Mesothelial cell of epicardium (in vitro differentiated cells): ENCODE measurements at places on chromosomes 12 and 14.

- DNase-seq, result no peak
These were observed 2.3 kb downstream of the TMEM116 start for GRCh38 chr12:112010415-112011344.

DNA sequence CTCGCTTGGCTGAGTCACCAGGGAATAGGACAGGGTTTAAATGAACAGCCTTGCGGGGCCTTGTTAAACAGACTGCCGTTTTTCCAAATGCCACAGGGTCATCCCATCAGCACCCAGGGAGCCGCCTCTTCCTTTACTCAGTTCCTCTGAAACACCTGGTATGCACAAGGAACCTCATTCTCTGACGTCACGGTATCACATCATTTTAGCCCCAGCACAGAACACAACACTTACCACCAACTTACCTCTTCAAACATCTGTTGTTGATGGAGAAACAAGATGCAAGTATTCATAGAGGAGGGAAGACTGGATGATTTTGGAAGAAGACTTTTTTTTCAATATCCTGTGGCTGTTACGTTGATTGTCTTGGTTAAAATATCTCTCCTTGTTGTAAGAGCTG is 535.3 kb upstream of the TMEM132C start:
- DNase-seq, result no peak

DNA sequence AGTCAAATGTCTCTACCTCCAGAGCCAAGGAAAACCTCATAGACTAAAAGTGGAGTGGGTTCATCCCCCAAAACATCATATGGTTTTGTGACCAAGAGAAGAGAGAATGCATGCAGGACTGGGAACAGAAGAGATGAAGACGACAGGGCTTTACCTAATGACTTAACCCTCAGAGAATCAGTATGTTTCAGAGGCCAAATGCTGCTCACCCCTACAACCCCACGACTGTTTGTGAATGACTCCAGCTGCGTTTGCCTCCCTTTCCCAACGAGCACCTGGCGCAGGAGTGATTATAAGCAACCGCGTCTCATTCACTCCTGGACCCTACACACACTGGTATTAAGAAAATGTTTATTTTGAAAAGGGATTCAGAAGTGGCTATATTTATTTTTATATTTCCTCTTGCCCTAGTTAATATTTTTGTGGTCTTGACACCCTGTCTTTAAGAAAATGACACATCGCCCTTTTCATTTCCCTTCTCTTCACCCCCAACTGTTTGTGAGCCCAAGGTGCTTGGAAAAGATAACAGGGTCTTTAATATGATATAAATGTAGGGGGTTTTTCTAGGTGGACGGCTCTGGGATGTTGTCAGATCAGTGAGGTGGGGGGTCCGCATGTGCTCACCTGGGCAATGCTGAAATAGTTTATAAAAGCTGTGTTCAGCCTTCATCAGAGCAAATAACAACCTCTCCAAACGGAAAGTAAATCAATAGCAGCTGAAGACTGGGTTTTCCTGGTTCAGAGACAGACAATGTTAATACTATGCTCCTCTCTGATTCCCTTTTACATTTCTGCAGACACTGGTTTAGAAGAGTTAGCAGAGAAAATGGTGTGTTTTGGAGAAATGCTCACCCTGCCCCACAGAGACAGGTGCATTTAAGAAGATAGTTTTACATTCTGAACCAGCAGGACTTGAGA is 77.7 kb downstream of the SLC15A4 start:
- no peak for DNase-seq

- DNase-seq, result no peak
These were observed 82.8 kb upstream of the FBXO21 start for GRCh38 chr12:117273091-117273490.

DNA sequence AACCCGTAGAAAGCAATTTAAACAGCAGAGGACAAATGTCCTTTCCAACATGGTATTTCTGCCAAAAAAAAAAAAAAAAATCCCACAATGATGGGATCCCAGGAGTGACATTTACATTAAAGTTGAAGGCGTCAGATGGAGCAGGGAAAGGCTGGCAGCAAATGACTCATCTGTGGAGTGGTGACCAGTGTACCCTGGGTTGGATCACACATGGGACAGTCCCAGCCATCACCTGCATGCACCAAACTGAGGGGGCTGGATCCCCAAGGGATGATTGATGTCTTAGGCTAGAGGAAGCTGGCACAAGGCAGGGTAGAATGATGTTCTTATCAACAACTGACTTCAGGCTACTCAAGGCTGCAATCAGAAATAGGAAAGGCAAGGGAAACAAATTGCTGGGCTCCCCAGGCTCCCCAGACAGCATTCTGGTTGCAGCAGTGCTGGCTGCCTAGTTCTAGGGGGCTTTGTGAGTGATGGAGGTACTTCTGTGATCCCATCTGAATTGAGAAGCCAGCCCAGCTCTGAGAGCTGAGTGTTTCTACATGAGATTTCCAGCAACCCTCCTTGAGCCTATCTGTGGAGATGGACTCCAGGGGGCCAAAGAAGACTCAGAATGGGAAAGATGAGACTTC is 117.9 kb downstream of the DPF3 start:
- DNase-seq, result no peak

GRCh38 chr12:55666508-55666907 is 29.8 kb downstream of the OR10P1 start:
- DNase-seq, result no peak

DNA sequence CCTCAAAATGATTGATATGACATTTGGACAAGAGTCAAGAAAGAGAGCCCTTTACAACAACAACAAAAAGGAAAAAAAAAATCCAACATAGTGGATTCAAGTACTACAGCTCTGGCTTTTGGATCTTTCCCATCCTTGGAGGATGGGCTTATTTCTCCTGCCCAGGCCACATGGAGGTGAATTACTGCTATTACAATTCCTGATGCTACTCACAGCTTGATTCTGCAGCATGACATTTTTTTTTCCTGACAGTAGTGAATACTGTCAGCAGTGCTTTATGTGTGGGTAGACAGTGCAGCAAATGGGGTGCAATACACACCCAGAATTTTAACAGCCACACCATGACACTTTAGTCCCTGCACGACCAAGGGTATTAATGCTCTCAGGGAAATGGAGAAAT is 42.5 kb upstream of the HSP90B1 start:
- no peak for DNase-seq

- no peak for DNase-seq
These were observed 4.7 kb upstream of the EIF2S3B start for GRCh38 chr12:10501030-10501429.

- no peak for DNase-seq
These were observed 254.4 kb upstream of the CCDC196 start for GRCh38 chr14:66231820-66232219.

GRCh38 chr14:35222324-35222723 is 69.9 kb upstream of the PSMA6 start:
- DNase-seq, result no peak

GRCh38 chr12:1842183-1842904 is 22.0 kb downstream of the LRTM2 start:
- no peak for DNase-seq

DNA sequence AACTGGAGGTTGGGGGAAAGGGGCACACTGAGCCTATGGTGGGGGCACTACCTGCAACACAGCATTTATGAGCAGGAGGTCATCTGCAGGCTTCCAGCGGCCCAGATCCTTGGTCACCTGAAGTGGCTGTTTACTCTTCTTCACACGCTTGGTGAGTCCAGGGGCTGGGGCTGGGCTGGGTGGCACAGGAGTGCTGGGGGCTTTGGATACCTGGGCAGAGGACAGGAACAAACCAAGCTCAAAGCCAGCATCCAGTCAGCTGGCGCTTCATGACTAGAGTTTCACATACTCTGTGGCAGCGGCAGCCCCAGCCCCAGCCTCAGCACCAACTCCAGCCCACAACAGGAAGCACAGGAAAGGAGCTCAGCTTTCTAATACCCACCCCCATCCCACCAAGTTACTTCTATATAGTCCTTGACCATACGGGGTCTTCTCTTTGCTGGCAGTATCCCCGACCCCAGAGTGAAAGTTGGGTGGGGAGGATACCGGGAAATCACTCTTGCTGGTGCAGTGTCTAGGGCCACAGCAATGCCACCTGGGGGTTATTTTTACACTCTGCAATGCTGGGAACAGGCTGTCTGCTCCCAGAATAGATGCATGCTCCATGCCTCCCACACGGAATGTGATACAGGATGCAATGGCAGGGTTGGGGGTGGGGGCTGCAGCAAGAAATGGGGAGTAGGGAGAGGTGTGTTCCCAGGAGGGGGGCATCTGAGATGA is 3.1 kb downstream of the MCRS1 start:
- no peak for DNase-seq

DNA sequence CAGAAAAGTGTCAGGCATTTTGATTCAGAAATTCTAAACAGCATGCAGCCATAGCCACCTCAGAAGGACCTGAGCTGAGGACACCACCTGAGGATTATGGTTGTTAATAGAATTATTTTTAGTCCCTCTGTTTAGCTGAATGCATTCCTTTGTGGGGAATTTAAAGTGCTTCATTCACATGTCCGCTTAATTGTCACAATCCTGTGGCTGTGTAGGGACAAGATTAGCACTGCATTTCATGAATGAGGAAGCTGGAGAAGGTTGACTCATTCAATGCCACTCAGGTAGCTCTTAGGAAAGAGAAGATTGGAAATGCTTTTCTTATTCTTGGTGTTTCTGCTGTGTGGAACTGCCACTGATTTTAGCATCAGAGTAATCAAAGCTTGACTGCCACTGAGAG is 42.0 kb upstream of the KRR1 start:
- DNase-seq, result no peak

- no peak for DNase-seq
These were observed 199.6 kb upstream of the TMEM260 start for GRCh38 chr14:56379956-56380355.

DNA sequence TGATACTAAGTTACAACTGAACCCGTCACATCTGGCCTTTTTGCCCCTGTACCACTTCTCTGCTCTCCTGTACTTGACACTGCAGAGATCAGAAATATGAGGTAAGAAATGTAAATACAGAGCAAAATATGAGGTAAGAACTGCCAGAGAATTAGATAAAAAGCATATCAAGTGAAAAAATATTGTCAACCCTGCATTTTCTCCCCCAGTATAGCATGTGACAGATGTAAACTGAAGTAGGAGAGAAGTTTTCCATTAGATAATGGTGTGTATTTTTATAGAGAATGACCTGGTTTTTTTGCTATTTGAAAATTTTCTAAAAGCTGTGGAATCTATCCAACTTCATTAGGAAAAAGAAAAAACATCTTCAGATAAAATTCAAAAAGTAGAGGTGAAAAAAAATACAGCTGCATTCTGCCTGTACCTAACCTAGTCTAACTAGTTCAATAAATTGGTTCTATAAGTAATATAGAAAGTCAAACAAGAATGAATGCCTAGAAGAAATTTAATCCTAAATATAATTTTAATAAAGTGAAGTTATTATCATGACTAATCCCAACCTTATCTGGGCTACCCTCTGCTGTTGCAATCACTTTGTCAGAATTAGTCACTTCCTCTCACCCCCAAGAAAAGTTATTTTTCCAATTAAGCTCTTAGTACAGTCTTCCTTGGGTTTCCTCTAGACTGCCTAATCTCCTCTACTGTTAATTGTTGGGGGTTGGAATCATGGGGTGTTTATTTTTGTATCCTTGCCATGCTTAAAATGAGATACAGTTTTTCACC is 210.0 kb downstream of the RASSF9 start:
- DNase-seq, result no peak

- DNase-seq, result no peak
These were observed 31.7 kb downstream of the MARK3 start for GRCh38 chr14:103416916-103417315.

GRCh38 chr14:88919502-88919901 is 95.1 kb downstream of the TTC8 start:
- DNase-seq, result no peak

GRCh38 chr12:28507867-28508266 is 317.6 kb downstream of the CCDC91 start:
- no peak for DNase-seq

DNA sequence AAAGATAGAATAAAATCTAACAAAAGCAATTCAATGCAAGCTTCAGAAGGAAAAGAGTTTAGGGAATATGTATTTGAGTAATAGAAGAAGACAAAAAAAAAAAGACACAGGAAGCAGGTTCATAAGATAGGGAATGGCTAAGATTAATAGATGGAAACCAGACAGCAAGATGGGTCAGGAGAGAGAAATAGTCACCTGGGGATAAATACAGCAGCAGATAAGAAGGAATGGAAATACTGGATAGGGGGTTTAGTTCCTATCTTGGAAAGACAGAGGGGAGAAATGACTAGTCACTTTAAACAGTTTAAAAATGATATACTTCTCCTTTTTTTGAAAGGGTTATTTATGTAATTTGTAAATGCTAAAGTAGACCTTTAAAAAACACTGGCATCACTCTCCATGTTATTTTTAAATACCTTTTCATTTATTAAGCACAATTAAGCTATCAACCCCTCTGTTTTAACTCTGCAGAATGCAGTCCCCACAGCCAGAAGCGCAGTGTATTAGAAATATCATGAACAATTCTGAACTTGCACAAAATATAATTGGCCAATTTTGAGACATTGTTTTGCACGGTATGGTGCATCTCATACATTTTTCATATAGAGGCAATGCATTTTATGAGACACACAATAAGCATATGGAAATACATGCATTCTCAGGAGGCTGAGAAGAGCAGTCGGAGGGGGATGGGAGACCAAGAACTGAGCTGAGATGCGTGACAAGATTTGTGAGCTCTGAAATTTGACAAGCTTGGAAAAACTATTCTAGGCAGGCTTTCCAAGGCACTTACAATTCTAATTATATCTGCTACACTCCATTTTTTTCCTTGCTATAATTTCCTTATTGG is 303.4 kb upstream of the PRICKLE1 start:
- no peak for DNase-seq

GRCh38 chr14:80304125-80304766 is 92.9 kb upstream of the DIO2 start:
- no peak for DNase-seq

DNA sequence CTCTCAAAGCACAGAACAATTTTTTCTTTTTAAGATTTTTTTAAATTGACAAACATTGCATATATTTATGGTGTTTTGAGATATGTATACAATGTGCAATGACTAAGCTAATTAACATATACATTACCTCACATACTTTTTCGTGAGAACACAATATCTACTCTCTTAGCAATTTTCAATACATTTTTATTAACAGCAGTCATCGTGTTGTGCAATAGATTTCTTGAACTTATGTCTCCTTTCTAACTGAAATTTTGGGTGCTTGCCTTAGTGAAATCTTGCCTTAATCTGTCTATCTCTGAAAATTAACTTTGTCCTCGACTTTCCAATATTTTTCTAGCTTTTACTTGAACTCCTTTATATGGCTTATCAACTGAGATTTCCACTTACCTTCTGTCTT is 6.8 kb downstream of the OR10A7 start:
- DNase-seq, result no peak

DNA sequence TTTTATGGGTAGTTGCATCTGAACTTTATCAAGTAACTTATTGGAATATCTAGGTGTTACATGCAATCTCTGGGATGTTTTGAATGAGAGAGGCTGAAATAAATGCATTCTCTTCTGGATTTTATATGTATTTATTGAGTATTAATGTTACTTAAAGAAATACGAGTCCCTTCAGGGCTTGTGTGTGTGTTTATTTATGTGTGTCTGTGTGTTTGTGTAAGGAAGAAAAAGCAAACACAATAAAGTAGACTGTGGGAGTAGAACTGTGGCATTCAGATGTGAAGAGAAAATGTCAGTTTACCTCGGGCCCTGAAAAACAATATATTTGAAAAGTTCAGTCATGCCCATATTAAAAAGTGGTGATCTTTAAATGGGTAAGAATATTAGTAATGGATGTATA is 250.5 kb downstream of the RPL10L start:
- no peak for DNase-seq
